Spinal cord (tissue), 10 donors: ENCODE measurements at places on chromosomes 11 and 22.

DNA sequence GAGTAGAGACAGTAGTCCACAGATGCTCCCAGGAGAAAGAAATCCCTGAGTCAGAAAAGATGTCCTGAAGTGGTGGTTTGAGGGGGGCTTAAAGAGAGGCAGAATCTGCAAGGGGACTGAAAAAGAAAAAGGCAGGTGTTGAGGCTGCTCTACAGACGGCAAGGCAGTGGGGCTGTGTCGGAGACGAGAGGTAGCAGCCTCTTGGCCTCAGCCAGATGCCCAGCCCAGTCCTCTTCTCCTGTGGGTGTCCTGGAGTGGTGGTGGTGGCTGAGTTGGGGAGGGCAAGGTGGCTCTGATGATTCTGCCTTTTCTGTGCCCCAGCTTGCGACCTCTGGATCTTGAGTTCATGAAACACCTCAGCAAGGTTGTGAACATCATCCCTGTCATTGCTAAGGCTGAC is 9.3 kb upstream of the WBP2NL start:
- DNase-seq: no peak

DNA sequence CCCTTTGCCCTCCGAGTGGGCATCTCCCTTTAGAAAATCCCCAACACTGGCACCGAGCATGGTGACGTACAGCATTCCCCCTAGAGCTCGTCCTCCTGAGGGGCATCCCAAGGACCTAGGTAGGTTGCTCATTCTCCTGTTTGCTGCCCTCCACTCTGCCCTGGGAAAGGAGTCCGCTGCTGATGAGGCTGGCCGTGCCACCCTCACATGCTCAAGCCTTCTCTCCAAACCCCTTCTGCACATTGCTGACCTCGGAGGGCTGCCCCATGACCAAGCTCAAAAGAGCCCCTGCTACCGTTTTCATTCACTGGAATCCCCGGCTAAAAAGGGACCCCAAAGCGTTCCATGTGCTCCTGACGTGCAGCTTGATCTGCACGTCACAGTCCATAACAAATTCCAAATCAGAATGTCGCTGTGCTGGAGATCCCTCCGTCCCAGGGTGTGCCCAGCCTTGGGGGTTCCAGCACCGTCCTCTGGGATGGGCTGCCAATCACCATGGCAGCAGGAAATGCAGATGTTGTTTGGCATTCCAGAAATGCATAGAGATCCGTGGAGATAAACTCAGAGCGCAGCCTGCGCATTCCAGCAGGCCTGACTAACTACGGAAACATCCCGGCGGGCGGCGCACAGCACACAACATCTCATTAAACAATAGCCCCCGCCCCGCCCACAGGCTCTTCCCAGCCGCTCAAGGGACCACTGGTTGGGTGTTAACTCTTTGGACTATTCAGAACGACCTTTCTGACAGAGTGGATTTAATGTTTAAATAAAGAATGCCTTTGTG is 26.3 kb upstream of the GNB1L start:
- DNase-seq: peak; percentile 38

DNA sequence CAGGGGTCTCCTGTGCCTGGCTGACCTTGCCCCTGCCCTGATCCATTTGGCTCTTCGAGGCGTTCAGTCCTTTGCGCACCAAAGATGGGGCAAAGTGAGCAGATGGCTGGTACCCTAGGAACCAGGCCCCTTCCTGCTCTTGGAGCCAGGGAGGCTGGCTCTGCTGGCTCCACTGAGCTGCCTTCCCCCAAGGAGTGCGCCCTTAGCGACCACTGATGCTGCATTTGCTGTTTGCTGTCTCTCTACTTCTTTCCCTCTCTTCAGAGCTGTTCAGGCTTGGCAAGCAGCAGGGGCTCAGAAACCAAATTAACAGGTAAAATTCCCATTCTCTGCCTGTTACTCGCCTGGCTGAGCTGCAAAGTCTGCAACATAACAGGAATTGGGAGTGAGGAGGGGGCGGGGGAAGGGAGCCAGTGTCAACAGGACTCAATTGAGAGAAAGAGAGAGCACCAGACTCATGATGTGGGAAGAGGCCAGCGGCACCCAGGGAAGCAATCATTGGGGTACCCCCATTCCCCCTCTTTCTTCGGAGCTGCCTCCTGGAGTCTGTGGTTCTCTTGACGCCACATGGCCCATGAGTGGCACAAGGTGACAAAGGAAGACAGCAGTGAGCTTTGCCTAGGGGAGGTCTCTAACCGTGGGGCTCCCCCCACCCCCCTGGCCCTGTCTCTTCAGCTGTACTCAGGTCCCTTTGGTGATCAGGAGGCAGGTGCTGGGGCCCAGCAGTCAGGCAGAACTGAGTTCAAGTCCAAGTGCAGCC is 102.3 kb downstream of the TP53I11 start:
- peak; percentile 87 for DNase-seq

DNA sequence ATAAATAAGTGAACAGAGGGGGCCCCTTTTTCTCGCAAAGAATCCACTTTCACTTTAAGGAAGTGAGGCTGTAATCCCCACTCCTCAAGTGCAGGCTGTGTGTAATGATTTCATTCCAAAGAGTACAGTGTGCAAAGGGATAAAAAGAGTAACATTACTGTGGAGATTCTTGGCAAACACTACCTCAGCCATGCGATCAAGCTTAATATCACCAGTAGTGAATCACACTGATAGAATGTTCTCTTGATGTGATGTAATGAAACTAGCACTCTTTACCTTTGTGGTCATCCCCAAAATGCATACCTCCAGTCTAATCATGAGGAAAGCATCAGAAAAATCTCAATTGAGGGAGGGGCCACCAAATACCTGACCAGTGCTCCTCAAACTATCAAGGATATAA is 246.1 kb upstream of the CHORDC1 start:
- DNase-seq: no peak

- DNase-seq: no peak
These were observed 71.7 kb upstream of the DRD2 start for GRCh38 chr11:113546757-113547507.

DNA sequence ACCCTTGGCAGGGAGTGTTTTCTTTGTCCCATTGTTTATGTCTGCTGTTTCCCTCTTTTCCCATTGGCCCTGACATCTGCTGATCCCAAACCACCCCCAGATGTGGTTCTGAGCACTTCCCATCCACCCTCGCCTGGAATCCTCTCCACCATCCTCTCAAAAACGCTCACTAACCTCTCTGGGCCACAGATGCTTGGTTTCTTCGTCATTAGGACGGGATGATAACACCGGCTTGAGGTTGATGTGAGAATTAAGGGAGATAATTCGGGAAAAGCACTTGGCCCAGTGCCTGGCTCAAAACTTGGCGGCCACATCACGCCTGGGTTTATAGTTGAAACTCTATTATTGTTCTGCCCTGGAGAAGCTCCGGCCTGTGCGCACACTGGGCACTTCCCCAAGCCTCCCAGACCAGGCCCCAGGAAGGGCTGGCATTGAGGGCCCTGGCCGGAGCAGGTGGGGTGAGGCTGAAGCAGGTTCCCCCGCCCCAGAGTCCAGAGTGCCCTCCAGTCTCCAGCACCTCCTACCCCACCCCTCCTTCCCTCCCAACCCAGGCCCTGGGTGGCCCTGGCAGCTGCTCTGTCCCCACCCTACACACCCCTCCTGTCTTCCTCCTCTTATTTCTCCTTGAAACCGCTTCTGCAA is 63.7 kb downstream of the CYTH4 start:
- DNase-seq: no peak

DNA sequence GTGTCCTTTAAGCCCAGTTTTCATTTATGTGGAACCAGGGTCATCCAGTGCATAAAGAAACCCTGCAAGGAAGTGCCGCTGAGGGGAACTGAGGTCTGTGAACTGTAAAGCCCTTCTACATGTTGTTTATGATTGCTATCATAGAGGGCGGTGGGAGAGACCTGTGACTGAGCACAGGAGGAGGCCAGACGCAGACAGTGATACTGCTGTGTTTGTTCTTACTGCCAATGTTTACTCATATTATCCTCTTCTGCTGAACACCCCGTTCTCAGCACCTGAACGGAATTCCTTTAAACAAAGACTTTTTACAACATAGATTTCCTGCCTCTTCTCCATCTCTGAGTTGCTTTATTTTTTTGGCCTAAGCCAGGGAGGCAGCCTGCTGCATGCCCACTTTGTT is 967 bp upstream of the GALNT18 start:
- no peak for DNase-seq

- DNase-seq: no peak
These were observed 106.4 kb downstream of the EHF start for GRCh38 chr11:34727228-34727737.

- DNase-seq: no peak
These were observed 29.1 kb upstream of the DLAT start for GRCh38 chr11:111996129-111996528.

DNA sequence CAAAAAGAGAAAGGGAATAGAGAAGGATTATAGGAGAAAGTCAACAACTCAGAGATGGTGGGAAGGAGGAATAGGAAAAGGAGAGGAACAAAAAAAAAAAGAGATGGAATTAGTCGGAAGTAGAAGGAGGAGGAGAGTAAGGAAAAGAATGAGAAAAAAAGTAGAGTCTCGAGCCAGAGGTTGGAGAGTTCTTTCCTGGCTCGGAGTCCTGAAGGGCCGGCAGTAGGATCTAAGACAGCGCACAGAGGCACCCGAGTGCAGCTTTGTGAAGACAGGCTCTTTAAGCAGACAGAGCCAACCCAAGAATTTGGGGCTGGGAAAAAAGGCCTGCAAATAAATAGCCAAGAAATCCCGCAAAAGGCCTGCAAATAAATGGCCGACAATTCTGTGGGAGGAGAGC is 170.4 kb upstream of the CCDC90B start:
- no peak for DNase-seq

DNA sequence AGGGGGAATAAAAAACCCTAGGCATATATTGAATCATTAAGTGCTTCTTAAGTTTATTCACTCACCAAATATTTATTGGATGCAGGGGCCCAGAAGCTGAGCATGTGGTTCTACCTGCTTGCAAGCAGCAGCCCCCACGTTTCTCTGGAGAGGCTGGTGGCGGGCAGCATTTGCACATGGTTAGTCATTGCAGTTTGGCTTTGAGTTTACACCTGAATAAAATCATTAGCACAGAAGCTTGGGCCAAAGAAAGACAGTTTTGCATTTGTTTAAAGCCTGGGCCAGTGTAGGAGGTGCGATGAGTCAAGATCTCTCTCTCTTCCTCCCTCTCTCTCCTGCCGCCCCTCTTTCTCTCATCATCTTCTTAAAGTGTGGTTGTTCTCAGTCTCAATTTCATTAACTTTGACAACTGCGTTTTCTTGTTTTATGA is 72.6 kb downstream of the C22orf31 start:
- DNase-seq: no peak

GRCh38 chr22:47371263-47372090 is 609.0 kb downstream of the TBC1D22A start:
- DNase-seq: no peak

- no peak for DNase-seq
These were observed 12.7 kb downstream of the GTPBP1 start for GRCh38 chr22:38718414-38718813.

DNA sequence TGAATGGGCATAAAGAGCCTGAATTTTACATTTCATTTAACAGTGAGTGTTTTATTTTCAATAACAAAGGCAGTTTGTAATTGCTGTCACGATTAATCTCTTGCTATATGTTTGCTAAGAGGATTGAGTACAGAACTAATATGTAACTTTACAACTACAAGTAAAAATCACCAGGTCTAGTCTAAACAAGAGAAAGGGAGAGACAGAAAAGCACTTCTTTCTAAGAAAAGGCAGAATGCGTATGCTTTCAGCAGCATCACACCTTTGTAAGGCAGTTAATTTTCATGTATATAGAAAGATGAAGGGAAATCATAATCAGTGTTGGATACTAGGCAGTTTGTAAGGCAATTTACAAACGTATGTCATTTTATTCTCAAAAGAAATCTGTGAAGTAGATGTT is 169.8 kb downstream of the NELL1 start:
- DNase-seq: no peak

- no peak for DNase-seq
These were observed 71.8 kb upstream of the PITPNB start for GRCh38 chr22:27990879-27991278.

DNA sequence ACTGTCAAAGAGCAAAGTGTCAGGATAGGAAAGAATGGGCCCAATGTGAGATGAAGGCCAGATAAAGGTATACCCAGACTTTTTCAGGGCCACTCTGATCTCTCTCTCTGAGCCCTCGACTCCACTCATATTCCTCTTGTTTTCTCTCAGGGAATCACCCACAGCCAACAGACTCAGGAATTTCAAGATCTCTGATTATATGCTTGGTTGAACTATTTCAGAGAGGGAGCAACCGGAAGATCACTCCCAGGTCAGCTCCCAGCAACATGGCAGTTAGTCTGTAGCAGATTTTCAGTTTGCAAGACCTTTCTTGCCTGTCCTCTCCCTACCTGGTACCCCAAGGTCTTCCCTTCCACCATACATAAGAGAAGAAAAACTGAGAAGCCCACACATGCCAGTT is 102.5 kb downstream of the C11orf58 start:
- DNase-seq: no peak

GRCh38 chr11:124108156-124108555 is 7.1 kb upstream of the VWA5A start:
- no peak for DNase-seq

GRCh38 chr22:23677701-23677995 is 13.2 kb upstream of the RGL4 start:
- DNase-seq: no peak

DNA sequence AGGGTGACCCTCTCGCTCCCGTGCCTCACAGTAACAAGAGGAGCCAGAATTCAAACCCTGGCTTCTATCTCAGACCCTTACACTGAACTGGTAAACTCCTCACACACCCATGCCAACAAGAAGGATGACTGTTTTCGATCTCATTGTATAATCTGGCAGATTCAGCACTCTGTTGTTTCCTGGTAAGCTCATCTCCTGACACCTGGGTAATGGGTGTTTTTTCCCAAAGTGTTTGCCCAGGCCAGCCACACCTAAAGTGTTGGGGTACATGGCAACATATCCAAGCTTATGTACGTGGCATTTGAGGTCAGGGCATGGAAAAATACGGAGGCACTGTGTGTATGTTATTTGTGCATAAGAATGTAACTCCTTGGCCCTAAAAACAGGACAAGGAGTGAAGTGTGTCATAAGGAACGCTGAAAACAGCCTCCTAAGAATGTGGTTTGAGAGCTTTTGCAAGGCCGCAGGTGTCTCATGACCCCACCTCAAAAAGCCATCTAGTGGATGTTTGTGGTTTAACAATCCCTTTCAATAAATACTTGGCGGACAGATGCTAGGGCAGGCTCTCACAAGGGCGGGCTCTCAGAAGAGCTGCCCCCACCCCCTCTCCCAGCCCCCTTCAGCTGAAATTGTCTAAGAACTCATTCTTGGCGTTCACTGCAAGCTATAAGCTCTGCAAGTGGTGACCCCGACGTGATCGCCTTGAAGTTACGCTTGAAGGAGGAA is at the start of gene MS4A15:
MS4A15 (plus strand) TSS at position 561 of the 726 bp plus-strand sequence. CDS start 6,867 bp downstream, outside the sequence.
- no peak for DNase-seq

- DNase-seq: peak; percentile 71
These were observed at the start of gene TSPO for GRCh38 chr22:43151251-43152002. Gene TSPO, plus strand, starts transcription at chr22:43151559. Its CDS starts 7,680 bp downstream, at chr22:43159239.

GRCh38 chr22:40653361-40653760 is 16.8 kb upstream of the MRTFA start:
- no peak for DNase-seq

GRCh38 chr11:105220121-105220520 is 80.6 kb upstream of the CARD18 start:
- no peak for DNase-seq
